ENCODE measurements at places on chromosomes 1 and 21.

DNA sequence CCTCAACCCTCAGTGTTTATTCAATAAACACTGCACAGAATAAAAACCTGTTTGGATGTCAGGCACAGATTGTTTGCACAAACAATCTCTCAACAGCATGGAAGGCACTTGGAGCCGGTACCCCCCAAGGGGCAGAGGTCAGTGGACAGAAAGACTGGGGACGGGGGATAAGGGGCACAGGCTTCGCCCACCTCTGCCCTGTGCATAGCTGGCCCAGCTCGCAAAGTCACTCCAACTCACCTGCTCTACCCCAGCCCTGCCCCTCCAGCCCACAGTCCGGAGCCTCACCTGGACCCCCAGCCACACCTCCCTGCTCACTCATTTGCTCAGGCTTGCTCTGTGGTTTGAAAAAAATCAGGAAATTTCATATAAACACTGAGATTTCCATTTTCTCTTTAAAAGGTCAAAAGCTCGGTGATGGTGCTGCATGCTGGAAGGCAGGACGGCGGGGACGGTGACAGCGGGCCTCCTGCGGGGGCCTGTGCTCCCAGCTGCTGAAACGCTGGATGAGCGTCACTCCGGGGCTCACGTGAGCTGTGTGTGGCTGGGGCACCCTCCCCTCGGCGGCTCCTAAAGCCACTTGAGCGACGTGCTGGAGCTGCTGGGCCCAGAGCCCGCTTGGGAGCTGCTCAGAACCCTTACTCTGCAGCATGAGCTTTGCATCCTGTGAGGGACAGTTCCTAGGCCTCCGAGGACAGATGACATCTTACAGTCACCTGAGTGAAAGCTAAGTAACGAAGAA lies 54.5 kb downstream of the PRDM15 start:
- H3K4me1 ChIP-seq, result no peaks in the 10 kb centered on the region
- no peaks in the 10 kb centered on the region for H3K27me3 ChIP-seq
- no peak for DNase-seq
- H3K36me3 ChIP-seq, result no peaks in the 10 kb centered on the region
- H3K4me3 ChIP-seq, result no peak overlapping the region

- no peak for DNase-seq
- peaks cover 27% of the 10 kb centered on the region for H3K4me1 ChIP-seq
- H3K36me3 ChIP-seq, result no peaks in the 10 kb centered on the region
- no peak overlapping the region for H3K4me3 ChIP-seq
Observed at GRCh38 chr1:67753776-67754525, 69.0 kb downstream of the GADD45A start.

DNA sequence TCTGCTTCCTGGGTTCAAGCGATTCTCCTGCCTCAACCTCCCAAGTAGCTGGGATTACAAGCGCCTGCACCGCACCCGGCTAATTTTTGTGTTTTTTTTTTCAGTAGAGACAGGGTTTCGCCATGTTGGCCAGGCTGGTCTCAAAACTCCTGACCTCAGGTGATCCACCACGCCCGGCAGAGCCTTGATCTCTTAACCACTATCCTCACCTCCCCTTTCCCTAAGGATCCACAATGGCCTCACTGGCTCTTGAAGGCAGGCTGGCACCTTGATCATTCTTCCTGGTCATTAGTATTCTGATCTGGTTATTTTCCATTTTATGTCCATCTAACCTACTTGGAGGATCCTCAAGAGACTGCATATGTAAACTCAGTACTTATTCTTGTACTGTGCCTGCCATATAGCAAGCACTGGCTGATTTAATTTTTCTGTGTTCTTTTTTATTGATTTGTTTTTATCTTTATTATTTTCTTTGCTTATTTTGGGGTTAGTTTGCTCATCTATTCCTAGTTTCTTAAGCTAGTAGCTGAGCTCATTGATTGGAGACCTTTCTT lies 6.3 kb downstream of the RCC1 start:
- H3K27ac ChIP-seq, result no peak overlapping the region
- no peaks in the 10 kb centered on the region for H3K27me3 ChIP-seq
- peaks cover 17% of the 10 kb centered on the region for H3K4me1 ChIP-seq
- H3K36me3 ChIP-seq, result peaks cover 9% of the 10 kb centered on the region
- no peak overlapping the region for H3K4me3 ChIP-seq

- H3K4me1 ChIP-seq, result no peaks in the 10 kb centered on the region
- no peak overlapping the region for H3K27ac ChIP-seq
- no peak overlapping the region for H3K4me3 ChIP-seq
- H3K36me3 ChIP-seq, result no peaks in the 10 kb centered on the region
Observed at GRCh38 chr1:221994274-221994698, 252.4 kb upstream of the DUSP10 start.

DNA sequence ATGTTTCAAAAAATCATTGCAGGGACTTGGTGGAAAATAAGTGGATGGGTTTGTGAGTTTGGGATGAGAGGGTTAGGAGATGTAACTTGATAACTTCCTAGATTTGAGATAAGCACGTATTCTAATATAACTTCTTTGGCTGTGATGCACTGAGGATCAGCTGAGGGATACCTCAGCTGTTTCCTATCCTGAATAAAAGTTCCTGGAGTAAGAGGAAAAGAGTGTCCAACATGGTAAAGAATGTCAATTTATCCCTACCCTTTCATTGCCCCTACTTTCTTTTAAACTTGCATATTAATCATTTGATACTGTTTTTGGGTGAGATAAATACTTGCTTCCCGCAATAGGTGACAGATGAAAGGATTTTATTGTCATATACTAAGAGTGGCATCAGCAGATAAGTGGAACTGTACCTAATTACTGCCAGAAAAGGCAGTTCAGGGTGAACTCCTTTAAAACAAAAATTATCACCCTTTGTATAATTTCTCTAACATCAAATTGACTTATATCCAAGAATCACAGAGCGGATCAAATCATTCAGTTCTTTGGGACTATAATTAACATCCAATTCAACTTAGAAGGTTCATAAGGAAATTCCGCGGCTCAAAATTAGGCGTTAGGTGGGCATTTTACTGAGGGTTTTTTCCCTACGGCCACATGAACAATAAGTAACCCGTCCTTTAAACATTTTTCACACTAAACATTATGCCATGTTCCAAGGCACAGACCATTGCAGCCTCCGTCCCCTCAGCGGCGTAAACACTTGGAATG lies 1.4 kb upstream of the SUCO start:
- H3K4me3 ChIP-seq, result peak overlapping the region; percentile 45
- DNase-seq, result no peak
- peaks cover 20% of the 10 kb centered on the region for H3K4me1 ChIP-seq
- H3K27me3 ChIP-seq, result no peaks in the 10 kb centered on the region
- no peaks in the 10 kb centered on the region for H3K36me3 ChIP-seq
- peak overlapping the region; percentile 93 for H3K27ac ChIP-seq

- no peaks in the 10 kb centered on the region for H3K4me1 ChIP-seq
- no peak overlapping the region for H3K4me3 ChIP-seq
- no peak for DNase-seq
- no peak overlapping the region for H3K27ac ChIP-seq
- H3K36me3 ChIP-seq, result no peaks in the 10 kb centered on the region
Observed at GRCh38 chr1:83791821-83792437, 207.0 kb downstream of the TTLL7 start.

GRCh38 chr1:15215116-15215515 lies 31.9 kb upstream of the FHAD1 start:
- DNase-seq, result no peak
- H3K4me1 ChIP-seq, result peaks cover 29% of the 10 kb centered on the region

GRCh38 chr1:67724928-67725560 lies 40.0 kb downstream of the GADD45A start:
- H3K27ac ChIP-seq, result peak overlapping the region; percentile 64
- H3K4me3 ChIP-seq, result no peak overlapping the region
- H3K4me1 ChIP-seq, result peaks cover 14% of the 10 kb centered on the region
- DNase-seq, result no peak
- no peaks in the 10 kb centered on the region for H3K36me3 ChIP-seq

GRCh38 chr1:236016782-236017400 lies 48.0 kb downstream of the NID1 start:
- peaks cover 10% of the 10 kb centered on the region for H3K4me1 ChIP-seq
- no peaks in the 10 kb centered on the region for H3K36me3 ChIP-seq
- H3K27ac ChIP-seq, result peak overlapping the region; percentile 91
- H3K27me3 ChIP-seq, result no peaks in the 10 kb centered on the region

- H3K27me3 ChIP-seq, result no peaks in the 10 kb centered on the region
- no peak overlapping the region for H3K27ac ChIP-seq
- no peaks in the 10 kb centered on the region for H3K36me3 ChIP-seq
- H3K4me3 ChIP-seq, result no peak overlapping the region
Observed at GRCh38 chr1:178664278-178664677, 60.8 kb upstream of the RALGPS2 start.

DNA sequence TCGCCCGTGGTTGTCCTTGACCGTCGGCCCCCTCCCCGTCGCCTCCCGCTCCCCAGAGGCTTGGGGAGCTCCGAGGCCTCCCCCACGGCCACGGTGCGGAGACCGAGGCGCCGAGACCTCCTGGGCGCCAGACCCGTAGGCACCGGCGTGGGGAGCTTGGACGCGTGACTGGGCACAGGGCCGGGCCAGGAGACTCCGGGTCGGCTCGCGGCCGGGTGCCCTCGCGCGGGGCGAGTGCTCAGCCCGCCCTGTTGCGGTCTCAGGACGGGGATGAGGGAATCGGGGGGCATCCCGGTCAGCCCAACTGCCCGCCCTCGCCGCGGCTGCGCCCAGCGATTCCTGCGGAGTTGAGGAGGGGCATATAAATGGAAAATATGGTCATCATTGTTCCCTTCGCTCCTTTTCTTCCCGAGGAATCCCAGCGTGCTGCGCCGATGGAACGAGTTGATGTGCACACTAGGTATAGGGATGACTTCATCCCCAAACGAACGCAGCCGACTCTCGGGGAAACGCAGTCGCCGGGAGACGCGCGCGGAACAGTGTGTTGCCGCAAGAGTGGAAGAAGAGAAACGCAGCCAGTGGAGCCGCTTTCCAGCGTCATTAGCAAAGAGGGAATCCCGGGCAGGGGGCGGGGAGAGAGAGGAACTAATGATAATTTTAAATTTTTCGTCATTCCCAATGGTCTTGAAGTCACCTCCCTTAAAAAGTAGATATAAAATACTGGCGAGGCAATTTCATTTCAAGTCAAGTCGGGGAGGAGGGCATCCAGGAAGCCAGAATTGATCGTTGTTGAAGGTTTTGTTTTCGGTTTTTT lies 747 bp upstream of the ENAH start:
- DNase-seq, result peak; percentile 84
- H3K27me3 ChIP-seq, result no peaks in the 10 kb centered on the region
- H3K27ac ChIP-seq, result peak overlapping the region; percentile 100
- H3K4me3 ChIP-seq, result peak overlapping the region; percentile 78
- no peaks in the 10 kb centered on the region for H3K36me3 ChIP-seq

- peak; percentile 89 for DNase-seq
- H3K4me1 ChIP-seq, result peaks cover 37% of the 10 kb centered on the region
- no peaks in the 10 kb centered on the region for H3K36me3 ChIP-seq
- H3K27me3 ChIP-seq, result no peaks in the 10 kb centered on the region
- H3K4me3 ChIP-seq, result no peak overlapping the region
- H3K27ac ChIP-seq, result peak overlapping the region; percentile 93
Observed at GRCh38 chr1:201460814-201461644, 8.0 kb downstream of the PHLDA3 start.

- peaks cover 17% of the 10 kb centered on the region for H3K27me3 ChIP-seq
- no peak for DNase-seq
- no peaks in the 10 kb centered on the region for H3K36me3 ChIP-seq
- no peak overlapping the region for H3K4me3 ChIP-seq
- no peaks in the 10 kb centered on the region for H3K4me1 ChIP-seq
Observed at GRCh38 chr21:33149181-33149580, 79.2 kb downstream of the OLIG1 start.

- no peaks in the 10 kb centered on the region for H3K27me3 ChIP-seq
- no peak overlapping the region for H3K27ac ChIP-seq
- H3K4me1 ChIP-seq, result no peaks in the 10 kb centered on the region
- H3K4me3 ChIP-seq, result no peak overlapping the region
- H3K36me3 ChIP-seq, result no peaks in the 10 kb centered on the region
Observed at GRCh38 chr1:78408810-78409209, 82.0 kb upstream of the PTGFR start.

All from hepatocyte (in vitro differentiated cells).